Stimulated activated CD8-positive, alpha-beta memory T cell treated with anti-CD3 and anti-CD28 coated beads, Interleukin-15, amount 100 ng/mL, for 24 hours (primary cell): ENCODE measurements at places on chromosomes 4 and X.

GRCh38 chr4:35250761-35251160, 993.6 kb downstream of the ARAP2 start:
- DNase-seq: no peak

DNA sequence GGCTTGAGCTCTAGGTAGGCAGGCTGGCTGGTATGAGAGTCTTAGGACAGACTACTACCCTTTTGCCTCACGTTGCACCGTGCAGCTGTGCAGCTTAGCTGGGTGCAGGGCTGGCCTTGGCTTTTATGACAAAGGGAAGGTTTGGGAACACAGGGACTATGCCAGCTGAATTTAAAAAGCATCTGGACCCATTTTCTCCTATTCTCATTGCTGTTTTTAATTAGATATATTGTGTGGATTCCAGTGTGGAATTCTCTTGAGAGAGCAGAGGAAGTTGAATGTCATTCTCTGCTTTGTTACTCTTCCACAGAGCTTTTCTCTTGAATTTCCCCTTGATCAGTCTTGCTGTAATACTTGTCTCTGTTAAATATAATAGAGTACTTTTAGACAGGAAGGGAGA, 192.7 kb downstream of the ZNF330 start:
- no peak for DNase-seq

GRCh38 chr4:113290666-113291065, 241.2 kb downstream of the ANK2 start:
- DNase-seq: no peak

DNA sequence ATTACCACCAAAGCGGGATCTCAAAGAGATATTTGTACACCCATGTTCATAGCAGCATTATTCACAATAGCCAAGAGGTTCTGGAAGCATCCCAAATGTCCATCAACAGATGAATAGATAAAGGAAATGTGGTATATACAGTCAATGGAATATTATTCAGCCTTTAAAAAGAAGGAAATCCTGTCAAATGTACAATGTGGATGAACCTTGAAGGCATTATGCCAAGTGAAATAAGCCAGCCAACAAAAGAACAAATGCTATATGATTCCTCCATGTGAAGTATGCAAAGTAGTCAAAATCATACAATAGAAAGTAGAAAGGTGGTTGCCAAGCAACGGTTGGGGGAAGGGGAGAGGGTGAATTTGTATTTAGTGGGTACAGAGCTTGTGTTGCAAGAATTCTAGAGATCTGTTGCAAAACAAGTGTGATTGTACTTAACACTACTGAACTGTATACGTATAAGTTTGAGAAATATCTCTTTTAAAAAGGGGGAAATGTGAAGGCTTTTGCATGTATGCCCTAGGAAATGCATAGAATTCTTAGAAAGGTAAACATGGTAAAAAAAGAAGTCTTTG, 5.0 kb upstream of the ZRSR2 start:
- no peak for DNase-seq

DNA sequence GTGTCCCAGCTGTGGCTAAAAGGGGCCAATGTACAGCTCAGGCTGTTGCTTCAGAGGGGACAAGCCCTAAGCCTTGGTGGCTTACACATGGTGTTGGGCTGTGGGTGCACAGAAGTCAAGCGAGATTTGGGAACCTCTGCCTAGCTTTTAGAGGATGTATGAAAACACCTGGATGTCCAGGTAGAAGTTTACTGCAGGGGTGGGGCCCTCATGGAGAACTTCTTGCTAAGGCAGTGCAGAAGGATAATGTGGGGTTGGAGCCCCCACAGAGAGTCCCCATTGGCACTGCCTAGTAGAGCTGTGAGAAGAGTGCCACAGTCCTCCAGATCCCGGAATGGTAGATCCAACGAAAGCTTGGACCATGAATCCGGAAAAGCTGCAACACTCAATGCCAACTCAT, 40.5 kb downstream of the UBA6 start:
- DNase-seq: no peak

DNA sequence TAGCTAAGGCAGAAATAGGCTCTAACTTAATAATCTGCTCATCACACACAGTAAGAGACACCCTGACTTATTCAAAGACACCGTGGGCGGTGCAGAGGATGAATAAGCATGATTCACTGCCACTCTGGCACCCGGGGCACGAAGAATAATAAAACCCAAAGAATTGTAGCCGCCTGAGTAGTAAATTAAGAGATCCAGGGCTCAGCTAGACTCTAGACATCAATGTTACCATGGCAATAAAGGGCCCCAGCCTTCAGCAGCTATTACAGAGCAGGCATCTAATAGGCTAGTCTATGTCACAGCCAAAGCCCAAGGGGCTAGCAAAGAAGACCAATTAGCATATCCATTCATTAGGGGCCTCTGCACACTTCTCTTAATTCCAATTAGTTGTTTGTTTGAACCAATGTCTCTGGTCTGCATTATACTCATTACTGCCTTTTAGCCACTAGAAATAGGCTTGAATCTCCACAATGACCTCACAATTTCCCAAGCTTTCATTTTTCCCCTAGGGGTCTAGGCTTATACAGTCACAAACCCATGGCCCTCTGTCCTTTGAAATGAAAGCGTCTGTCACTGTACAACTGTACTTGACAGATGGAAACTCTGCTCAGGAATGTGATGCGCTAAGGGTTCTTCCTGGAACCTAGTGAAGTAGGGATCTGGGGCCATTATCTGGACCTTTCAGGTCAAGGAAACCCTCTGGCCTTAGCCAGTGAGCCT, 3.0 kb upstream of the ATP1B4 start:
- no peak for DNase-seq

DNA sequence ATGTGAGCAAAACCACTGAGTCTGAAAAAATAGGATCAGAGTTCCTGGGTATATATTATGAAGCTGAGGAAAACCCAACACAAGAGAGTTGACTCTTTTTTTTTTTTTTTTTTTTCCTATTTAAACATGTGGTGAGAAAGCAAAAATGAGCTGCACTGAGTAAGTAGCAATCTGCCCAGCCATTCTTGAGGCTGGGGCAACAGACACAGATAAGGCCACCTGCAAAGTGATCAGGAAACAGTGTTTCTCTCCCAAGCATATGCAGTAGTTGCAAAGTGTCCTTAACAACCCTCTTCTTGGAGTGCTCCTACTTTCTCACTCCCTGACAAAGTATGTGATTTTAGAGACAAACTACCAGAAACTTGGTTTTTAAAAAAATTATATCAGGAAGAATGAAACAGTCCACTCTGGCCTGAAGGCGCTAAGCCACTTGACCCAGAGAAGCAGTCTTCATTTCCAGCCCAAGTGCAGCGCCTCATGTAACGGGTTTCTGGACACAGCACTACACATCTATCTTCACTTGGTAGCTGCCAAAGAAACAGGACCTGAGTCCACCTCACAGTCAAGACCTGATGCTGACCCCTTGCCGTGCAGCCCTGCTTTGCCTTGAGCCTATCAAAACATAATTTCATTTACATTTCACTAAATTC, 124.6 kb upstream of the MAP3K15 start:
- DNase-seq: no peak
